ENCODE measurements at places on chromosomes 7 and 10.

DNA sequence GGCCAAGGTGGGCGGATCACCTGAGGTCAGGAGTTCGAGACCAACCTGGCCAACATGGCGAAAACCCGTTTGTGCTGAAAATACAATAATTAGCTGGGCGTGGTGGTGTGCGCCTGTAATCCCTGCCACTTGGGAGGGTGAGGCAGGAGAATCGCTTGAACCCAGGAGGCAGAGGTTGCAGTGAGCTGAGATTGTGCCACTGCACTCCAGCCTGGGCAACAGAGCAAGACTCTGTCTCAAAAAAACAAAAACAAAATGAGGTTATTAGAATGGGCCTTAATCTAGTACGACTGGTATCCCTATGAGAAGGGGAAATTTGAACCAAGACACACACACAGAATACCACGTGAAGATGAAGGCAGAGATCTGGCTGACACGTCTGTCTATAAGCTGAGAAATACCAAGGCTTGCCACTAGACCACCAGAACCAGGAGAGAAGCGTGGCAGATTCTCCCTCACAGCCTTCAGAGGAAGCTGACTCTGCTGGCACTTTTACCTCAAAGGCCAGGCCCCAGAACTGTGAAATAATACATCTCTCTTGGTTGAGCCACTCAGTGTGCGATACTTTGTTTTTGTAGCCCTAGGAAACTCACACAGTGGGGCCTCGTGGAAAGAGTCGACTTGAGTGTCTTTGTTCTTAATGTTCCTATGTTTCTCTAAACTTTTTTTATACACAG lies 59.6 kb downstream of the TMEM209 start:
- no peak for DNase-seq

DNA sequence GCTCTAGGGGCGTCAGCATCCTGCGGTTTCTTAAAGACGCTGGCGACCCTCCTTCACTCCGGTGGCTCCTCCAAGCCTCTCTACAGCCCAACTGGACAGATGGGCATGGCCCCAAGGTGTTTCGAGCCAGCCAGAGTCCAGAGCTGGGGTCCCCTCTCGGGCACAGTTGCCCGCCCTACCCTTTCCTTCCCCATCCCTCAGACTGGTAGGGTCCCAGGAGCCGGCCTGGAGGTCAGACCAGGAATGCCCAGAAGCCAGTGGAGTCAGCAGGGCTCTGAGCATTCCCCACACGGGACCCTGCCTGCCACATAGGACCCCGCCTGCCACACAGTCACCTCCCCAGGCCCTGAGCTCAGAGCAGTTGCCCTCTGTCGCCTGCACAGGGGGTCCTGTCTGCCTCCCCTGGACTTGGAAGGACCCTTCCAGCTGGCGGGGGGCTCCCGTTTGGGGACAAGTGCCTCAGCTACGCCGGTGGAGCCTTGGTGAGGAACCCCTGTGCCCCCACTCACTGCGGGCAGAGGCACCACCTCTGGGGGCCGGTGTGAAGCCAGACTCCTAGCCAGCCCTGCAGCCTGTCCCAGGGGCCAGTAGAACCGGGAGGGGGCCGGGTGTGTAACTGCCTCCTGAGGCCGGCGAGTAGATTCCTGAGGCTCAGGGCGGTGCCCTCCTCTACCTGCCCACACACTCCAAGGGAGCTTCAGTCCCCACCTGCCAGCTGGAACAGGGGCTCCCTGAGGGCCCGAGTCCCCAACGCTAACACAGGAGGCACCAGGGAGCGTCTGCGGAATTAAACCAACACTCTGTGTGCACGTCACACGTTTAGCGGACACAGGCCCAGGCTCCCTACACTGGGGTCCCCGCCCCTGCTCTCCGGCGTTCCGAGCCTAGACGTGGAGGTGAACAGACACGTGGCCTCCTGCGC lies 19.4 kb upstream of the PDGFA start:
- no peak for DNase-seq

GRCh38 chr7:45055016-45055415 lies 33.8 kb downstream of the NACAD start:
- no peak for DNase-seq

DNA sequence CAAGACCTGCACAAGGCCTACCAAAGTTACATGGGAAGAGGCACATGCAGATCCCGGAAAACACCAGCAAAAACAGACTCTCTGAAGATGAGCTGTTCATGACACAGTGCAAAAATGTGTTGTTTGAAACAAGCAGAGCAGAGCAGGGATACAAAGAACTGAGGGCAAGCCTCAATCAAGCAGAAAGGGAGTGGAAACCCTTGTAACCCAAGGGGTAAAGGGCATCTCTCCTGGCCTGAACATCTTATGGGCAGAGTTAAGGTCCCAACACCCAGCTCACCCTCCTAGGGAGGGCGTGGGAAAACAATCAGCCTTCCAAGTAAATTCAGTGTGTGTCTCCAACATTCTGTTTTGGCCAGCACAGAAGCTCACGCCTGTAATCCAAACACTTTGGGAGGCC lies 10.5 kb downstream of the PSPH start:
- DNase-seq, result no peak

GRCh38 chr10:132066812-132067211 lies 1.1 kb downstream of the JAKMIP3 start:
- DNase-seq, result no peak
